AG09309 (cell line): ENCODE measurements at places on chromosomes 1 and 21.

- no peak for DNase-seq
Observed at GRCh38 chr1:22778862-22779520, 68.4 kb downstream of the EPHB2 start.

GRCh38 chr1:235069577-235070563, 58.8 kb downstream of the TOMM20 start:
- no peak for DNase-seq

- DNase-seq, result no peak
Observed at GRCh38 chr21:26956813-26957212, 10.1 kb downstream of the ADAMTS5 start.

- DNase-seq, result no peak
Observed at GRCh38 chr1:227300682-227301081, 17.6 kb downstream of the CDC42BPA start.

DNA sequence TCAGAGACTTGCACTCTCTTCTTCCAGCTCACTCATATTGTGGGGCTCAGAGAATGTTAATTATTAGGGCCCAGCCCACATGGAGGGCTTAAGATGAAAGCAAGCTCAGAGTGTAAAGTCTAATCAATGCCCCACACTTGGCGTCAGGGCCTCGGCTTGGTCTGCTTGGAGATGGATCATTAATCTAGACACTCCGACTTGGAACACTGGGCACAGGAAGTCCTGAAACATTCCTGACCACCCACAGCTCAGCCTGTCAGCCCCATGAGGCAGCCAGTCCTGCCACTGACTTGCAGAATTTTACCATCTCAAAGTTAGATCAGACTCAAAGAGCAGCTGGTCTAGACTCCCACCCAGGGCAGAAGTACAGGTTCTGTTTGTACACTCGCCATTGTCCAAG, 69.8 kb upstream of the TRABD2B start:
- no peak for DNase-seq
